ENCODE measurements at places on chromosomes 7 and 10. TPM values are rescaled to one million over a fixed set of nuclear protein-coding genes. Genes with fewer than 3 reads are reported as not detected.

DNA sequence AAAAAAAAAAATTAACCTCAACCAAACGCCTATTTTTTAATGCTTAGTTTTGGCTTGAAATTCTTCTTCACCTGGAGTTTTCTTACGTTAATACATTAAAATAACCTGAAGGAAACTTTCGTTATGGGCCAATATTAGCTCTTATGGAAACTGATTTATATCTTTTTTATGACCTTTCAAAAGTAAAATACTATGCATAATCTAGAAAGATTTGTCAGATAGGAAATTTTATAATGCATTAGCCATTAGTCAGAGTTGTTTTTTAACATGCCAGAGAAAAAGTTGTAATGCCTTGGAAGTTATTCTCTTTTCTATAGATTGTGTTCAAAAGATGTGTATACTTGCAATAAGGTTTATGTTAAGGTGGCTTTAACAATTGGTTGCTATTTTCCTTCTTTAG is 34.3 kb upstream of the ARL4A start:
- DNase-seq: no peak

DNA sequence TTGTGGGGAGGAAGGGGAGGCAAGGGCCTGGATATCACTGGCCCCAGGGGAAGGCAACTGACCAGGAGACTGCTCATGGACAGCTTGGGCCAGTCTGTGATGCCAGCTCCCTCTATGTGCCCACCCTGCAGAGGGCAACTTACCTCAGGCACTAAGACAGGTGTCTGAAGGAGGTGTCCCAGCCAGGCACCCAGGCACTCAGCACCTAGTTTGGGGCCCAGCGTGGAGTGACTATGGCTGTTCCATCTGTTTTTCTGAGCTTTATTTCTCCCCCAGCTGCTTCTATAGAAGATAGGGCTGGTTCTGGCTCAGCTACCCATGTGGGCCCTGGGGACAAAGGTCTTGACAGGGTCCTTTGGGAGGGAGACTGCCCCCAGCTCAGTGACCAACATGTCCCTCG is 150.6 kb upstream of the PCBD1 start:
- DNase-seq: no peak

DNA sequence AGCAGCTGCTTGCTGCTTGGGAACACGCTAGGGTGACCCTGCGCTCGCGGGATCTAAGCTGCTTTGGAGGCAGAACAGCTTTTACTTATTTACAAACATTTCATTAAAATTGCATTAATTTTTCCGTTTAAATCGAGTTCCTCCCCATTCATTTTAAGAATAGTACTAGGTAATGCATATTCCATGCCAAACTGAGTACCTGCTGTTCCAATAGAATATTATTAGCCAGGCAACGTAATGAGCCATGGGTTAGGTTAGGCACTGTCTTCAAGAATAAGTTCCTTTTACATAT is 860 bp downstream of the EXOC6 start:
- DNase-seq: no peak

- no peak for DNase-seq
These were observed 7.9 kb upstream of the UPF2 start for GRCh38 chr10:12050528-12050927.

DNA sequence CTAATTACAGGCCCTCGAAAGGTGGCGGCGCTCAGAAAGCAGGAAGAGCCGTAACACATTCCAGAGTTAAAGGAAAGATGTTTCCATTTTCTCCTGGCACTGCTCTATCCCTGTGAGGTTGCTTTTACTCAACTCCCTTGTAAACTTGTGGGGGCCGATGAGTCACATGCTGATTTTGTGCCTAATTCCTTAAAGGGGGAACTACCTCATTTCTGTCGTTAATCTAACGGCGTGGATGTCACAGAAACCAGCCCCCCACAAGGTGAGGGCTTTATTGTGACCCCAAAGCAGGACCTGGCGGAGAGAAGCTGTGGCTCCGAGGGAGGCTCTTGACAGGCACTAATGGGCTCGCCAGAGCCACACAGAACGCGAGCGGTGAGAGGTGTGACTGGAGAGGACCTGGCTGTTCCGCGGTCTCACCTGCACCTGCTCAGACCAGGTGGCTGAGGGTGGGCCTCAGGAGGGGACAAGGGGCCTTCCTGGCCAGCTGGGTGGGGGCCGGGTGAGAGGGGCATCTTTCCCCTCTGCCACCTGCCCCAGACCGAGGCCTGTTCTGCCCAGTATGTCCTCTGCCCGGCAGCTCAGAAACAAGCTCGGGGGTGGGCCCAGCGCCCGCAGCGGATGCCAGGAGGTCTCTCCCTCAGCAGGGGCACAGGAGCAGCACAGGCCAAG is 50.9 kb downstream of the CALML3 start:
- DNase-seq: no peak

DNA sequence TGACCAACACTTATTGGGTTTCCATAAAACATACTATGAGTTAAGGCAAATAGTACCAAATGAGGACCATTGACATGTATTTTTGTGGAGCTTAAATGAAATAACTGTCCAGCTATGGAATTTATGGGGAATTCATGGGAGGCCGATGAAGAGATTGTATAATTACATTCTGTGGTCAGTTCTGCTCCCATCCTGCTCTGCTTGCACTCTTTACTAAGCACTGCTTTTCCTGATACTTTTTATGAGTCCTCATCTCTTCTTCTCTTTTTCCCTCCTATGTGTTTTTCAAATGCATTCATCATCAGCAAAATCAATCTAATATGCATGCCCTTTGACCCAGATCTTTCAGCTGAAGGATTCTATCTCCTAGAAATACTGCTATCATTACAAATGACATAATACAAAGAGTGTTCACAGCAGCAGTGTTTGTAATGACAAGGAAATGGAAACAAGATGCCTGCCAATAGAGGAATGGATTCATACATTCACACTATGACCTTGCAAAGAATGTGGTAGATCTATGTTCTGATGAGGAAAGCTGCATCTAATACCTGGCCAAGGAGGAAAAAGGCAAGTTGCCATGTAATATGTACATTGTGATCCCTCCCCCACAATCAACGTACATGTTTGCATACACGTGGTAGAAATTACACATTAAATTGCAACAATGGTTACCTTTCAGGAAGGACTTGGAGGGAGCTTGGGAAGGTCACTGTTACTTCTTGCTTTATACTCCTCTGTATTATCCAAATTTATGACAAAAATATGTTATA is 73.9 kb downstream of the PCGF5 start:
- no peak for DNase-seq

GRCh38 chr10:52136921-52137320 is 177.2 kb upstream of the DKK1 start:
- no peak for DNase-seq

DNA sequence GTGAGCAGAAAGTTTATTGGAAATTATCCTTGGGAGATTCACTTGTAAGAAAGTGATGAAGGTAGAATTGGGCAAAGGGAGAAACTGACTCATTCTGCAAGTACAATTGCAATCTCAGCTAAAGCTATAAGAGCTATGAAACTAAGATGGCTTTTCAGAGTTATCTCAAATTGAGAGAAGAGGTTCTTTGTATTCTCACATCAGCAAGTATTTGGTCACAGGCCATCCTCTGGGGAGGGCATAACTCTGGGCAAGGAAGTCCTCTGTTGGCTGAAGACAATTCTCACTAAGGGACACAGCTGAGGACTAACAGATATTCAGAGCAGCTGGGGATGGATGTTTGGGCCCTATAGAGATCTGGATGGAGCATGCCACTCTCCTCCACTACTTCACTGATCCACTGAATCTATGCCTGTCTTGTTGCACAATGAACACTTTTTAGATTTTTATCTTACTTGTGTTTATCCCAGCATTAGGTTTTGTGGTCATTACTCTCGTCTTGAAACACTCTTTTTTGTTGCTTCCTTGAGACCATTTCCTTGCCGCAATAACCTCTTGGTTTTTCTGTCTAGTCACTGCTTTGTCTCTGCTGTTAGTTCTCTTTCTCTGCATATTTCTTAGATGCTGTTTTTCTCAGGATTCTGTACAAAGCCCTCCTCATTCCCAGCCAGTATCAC is 115.1 kb downstream of the GNAI1 start:
- DNase-seq: no peak

- DNase-seq: no peak
These were observed 363.4 kb upstream of the MKI67 start for GRCh38 chr10:128489324-128490247.

DNA sequence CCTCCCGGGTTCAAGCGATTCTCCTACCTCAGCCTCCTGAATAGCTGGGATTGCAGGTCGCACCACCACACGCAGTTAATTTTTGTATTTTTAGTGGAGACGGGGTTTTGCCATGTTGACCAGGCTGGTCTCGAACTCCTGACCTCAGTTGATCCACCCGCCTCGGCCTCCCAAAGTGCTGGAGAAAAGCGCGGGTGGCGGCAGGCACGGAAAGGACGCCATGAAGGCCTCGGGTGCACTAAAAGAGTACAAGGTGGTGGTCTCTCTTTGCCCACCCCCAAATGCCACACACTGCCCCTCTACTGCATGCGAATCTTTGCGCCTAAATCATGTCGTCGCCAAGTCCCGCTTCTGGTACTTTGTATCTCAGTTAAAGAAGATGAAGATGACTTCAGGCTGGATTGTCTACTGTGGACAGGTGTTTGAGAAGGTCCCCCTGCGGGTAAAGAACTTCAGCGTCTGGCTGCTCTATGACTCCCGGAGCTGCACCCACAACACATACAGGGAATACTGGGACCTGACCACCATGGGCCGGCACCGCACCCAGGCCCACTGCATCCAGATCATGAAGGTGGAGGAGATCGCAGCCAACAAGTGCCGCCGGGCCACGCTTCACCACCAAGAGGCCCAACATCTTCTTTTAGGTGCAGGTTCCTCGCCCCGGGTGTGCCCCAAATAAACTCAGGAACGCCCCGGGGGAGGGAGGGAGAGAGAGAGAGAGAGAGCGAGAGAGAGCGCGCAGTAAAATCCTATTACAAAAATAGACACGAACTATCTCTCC is 161.7 kb downstream of the HECW1 start:
- DNase-seq: no peak

DNA sequence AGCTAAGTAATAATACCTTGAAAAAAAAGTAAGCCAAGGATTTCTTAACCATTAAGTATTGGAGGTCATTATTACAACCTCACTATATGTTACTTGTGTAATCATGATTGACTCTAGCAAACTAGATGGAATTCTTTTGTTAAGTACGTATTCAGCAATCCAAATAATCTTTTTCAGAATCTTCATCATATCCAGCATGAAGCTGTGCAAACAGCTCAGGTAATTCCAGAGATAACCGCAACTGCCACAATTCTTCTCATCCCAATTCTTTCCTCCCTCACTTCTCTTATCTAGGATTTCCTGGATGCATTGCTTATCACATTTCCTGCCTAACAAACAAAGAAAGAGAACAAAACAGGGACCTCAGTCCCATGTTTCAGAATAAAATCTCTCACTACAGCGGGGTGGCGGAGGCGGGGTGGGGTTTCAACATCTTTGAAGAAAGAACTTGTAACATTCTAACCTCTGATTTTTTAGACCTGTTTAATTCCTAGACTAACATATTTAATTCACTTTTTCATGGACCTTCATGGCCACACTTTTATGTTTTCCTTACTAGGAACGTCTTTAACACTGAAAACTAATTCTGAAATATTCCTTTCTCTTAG is 156.5 kb downstream of the POM121L12 start:
- no peak for DNase-seq

DNA sequence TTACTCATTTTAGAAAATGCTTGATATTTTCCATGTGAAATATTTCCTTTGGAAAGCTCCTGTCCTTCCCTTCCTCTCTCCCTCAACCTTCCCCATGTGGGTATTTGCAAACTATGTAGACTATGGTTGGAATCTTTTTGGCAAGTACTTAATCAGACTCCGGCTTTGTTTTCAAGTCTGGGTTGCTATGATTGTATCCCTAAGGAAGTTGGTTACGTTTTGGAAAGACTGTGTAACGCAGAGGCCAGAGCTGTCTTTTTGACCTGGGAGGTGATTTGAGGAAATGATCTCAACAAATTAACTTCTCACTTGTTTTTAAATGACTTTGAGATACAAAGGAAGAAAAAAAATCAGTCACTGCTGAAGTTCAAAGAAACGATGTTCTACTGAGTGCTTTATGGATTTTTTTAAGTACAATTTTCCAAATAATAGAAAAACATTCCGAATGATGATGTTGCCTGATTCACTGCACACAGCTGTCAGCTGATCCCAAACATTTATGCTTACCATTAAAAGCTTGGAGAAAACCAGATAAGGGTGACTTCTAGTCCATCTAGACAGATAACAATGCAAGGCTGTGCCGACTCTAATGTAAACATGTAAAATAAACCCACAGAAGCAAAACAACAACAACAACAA is 145.5 kb upstream of the CELF2 start:
- DNase-seq: no peak

GRCh38 chr10:117352724-117353123 is 22.5 kb downstream of the PDZD8 start:
- DNase-seq: no peak

- no peak for DNase-seq
These were observed 97.0 kb upstream of the DDC start for GRCh38 chr7:50662041-50662694.

DNA sequence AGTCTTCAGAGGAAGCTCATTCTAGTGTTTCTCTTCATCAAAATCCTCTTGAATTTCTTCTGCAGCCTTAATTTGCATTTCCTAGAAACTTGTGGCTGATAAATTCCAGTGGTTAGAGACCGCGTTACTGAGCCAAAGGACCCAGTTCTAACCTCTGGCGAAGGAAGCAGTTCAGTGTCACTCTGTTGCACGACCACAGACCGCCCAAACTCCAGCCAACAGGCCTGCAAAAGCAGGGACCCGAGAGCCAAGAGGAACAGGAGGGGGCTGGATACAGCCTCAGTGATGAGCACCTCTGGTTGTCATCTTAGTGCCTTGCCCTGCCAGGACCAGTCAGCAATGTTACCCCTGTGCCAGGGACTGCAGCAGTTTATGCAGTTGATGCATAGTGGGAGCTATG is 70.0 kb downstream of the AFAP1L2 start:
- no peak for DNase-seq

- DNase-seq: no peak
These were observed 104.9 kb upstream of the YAE1 start for GRCh38 chr7:39461263-39461820.

- DNase-seq: no peak
These were observed 454.4 kb downstream of the AUTS2 start for GRCh38 chr7:70052691-70053090.

DNA sequence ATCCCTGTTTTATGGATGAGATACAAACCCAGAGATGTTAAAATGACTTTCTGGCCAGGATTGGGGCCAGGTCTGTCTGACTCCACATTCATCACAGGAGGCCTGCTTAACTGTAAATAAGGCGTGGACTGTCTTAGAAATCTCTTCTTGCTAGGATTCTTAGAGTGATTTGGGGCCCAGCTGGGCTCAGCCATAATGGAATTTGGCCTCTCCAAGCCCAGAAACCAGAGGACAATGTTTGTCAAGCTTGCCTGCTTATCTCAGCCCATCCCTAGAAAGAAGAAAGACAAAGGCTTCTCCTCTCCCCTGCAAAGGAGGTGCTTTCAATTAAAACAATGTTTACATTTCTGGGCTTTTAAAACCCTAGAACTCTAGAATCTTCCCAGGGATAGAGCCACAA is 2.9 kb downstream of the HABP2 start:
- DNase-seq: no peak

VPS37D gene
- 26.1 TPM for total RNA-seq

KIAA1217 gene
- total RNA-seq: 4.1 TPM

CAPZA2 gene
- total RNA-seq: 154 TPM

DLG5 gene
- total RNA-seq: 33.4 TPM

LIPJ gene
- 3.7 TPM for total RNA-seq

FFAR4 gene
- total RNA-seq: not detected

NPTX2 gene
- 6.5 TPM for total RNA-seq

CALD1 gene
- 27.3 TPM for total RNA-seq

LDB1 gene
- total RNA-seq: 94.2 TPM

TAS2R41 gene
- not detected for total RNA-seq

ATOH7 gene
- total RNA-seq: 0.41 TPM

LMTK2 gene
- 37.1 TPM for total RNA-seq

MKI67 gene
- total RNA-seq: 1.2 TPM

HOXA5 gene
- not detected for total RNA-seq

Data from frontal cortex (tissue), 4 donors.